Spinal cord (tissue), 10 donors: ENCODE measurements at places on chromosomes 1 and 21. TPM values are rescaled to one million over a fixed set of nuclear protein-coding genes. Genes with fewer than 3 reads are reported as not detected.

GRCh38 chr1:201634261-201634660, 95.3 kb downstream of the NAV1 start:
- no peak overlapping the region for H3K4me3 ChIP-seq
- H3K36me3 ChIP-seq, result no peaks in the 10 kb centered on the region
- no peak for DNase-seq
- no peak overlapping the region for H3K27ac ChIP-seq

- no peaks in the 10 kb centered on the region for H3K36me3 ChIP-seq
- no peak for DNase-seq
- H3K27ac ChIP-seq, result no peak overlapping the region
- H3K27me3 ChIP-seq, result no peaks in the 10 kb centered on the region
Measured at GRCh38 chr1:13703128-13703513, 3.1 kb downstream of the PRDM2 start.

GRCh38 chr1:160633330-160633903, 13.4 kb downstream of the SLAMF1 start:
- no peak overlapping the region for H3K27ac ChIP-seq
- H3K4me3 ChIP-seq, result no peak overlapping the region
- H3K36me3 ChIP-seq, result no peaks in the 10 kb centered on the region
- DNase-seq, result no peak
- H3K27me3 ChIP-seq, result no peaks in the 10 kb centered on the region

GRCh38 chr1:98277118-98277517, 356.3 kb upstream of the DPYD start:
- no peak overlapping the region for H3K27ac ChIP-seq
- no peaks in the 10 kb centered on the region for H3K36me3 ChIP-seq
- no peak for DNase-seq
- H3K4me1 ChIP-seq, result no peaks in the 10 kb centered on the region

GRCh38 chr21:35980821-35981220, 79.5 kb downstream of the SETD4 start:
- DNase-seq, result no peak
- no peaks in the 10 kb centered on the region for H3K36me3 ChIP-seq
- no peaks in the 10 kb centered on the region for H3K4me1 ChIP-seq
- H3K4me3 ChIP-seq, result no peak overlapping the region
- no peaks in the 10 kb centered on the region for H3K27me3 ChIP-seq

The JAM2 gene
- total RNA-seq, result 77.4 TPM

The EDN2 gene
- total RNA-seq, result not detected

The MYOC gene
- total RNA-seq, result 5.2 TPM

The KRTAP19-3 gene
- not detected for total RNA-seq

The HTR6 gene
- 0.22 TPM for total RNA-seq
